ENCODE measurements at places on chromosomes 2 and 18.
A peak's percentile ranks its signal among the peaks of the same experiment; 100 is the strongest.

DNA sequence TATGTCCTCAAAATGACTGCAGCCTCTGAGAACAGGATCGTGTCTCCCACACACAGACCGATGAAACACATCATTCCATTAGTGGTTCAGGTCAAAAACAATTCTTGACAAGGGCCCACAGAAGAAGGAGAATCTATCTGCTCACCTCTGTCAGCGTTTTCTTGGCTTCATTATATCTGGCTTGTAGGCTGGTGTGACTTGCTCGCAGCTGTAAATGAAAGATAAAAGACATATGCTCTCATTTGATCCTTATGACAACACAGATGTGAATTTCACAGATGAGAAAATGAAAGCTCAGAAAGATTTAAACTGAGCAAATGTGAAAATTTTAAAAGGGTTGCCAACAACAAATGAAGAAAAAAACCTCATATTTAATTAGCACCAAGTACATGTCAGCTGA lies 61.6 kb downstream of the CCDC93 start:
- no peak for DNase-seq

- DNase-seq, result no peak
These were observed 126.7 kb downstream of the TMX3 start for GRCh38 chr18:68588169-68588568.

DNA sequence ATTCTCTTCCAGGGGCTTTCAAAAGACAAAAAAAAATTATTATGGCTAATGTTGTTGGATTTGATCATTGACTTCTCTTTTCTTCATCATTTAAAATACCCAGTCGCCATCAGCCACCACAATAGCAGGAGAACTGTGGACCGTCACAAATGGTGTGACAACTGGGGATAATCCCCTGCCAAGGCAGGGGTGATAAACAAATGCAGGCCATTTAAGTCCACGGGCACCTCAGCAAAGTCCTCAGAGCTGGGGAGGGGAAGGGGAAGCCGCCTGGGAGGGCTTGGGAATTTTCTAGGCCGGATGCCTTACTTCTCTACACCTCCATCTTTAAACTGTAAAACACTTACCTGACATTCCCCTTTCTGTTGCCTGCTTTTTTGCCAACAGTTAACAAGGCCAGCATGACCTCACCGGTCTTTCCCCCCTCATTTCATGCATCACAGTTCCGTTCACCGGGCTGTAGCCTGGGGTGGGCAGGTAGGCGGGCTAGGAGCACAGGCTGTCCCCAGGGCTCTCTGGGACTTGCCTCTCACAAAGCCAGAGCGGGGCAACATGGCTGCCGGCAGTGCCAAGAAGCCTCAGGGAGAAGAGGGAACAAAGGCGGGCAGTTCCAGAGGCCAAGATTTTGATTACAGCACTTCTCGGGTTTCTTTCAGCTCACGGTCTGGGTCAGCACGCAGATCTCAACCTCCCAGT lies 820.4 kb downstream of the BCL11A start:
- no peak for DNase-seq

DNA sequence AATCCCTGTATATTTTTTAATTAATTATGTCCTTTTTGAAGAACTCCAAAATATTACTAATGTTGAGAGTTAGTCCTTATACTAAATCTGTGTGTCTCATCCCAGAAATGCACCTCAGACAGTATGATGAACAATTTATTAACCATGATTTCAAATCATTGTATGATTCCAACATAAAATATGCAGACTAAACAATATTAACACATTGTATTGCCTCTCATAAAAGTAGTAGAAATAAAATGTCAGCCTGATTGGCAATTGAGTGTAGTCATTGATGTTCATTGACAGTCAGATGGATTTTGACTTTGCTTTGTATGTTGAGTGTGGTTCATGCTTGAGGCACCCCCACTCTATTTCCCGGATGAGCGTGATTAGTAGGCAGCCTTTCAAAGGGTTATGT lies 57.5 kb downstream of the KCTD18 start:
- DNase-seq, result no peak

DNA sequence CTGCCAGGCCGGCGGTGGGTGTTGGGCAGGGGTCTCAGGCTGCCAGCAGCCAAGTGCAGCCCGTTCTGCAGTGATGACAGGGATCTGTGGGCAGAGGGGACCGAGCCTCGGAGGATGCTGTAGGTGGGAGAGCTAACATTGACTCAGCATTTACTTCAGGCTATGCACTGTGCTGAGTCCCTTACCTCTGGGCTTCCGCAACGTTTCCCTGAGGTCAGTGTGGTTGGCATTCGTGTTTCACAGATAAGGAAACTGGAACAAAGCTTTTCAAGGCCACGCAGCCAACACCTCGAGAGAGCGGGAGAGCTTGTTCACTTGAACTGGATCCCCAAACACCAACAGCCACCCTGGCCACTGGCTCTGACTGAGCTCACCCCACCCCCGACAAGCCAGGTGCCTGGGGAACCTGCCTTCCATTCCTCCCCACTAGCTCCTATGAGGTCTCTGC lies 839 bp upstream of the GPR148 start:
- DNase-seq, result no peak

DNA sequence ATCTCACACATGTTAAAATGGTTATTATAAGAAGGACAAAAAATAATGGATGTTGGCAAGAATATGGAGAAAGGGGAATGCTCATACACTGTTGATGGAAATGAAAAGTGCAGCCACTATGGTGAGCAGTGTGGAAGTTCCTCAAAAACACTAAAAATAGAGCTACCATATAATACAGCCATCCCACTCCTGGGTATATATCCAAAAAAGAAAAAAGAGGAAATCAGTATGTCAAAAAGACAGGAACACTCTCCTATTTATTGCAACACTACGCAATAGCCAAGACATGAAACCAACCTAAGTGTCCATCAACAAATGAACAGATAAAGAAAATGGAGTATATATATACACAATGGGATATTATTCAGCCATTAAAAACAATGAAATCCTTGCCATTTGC lies 642.6 kb downstream of the RNF144A start:
- DNase-seq, result no peak

DNA sequence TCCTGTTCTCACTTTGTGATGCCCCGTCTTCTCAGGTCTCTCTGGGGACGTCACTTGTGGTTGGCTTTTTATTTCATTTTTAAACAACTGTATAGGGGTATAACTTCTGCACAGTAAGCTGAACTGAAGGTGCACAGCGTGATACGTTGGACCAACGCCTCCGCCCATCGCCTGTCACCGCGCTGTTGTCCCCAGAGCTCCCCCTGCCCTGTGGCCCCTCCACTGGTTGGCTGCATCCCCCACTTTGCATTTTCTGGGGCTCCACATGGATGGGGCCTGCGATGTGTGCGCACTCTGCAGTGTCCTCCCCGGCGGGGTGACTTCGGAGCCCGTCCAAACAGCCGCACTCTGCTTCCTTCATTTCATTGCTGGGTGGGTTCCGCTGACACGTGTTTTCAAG lies 14.3 kb downstream of the GPR35 start:
- DNase-seq, result no peak

DNA sequence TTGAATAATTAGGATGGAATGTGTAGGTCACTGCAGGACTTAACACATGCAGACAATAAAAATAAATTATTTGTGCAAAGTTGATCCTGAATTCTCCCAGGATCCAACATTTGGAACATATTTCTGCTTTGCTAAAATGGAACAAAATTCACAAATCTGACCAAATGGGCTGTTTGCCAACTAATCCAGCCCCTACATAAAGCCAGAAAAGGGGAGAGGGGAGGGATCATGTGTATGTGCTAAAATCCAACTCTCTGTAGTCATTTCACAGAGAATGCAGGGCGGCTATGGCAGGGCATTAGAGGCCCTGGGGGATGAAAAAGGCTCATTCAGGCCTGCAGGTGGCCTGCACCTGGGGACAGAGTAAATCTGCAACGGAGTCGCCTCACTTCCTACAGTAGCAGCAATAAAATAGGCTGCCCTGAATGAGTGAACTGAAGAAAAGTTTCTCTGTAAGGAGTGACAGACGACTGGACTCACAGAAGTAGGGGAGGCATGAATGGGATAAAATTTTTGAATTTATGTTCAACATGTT lies 4.0 kb upstream of the ZFP36L2 start:
- DNase-seq, result no peak

DNA sequence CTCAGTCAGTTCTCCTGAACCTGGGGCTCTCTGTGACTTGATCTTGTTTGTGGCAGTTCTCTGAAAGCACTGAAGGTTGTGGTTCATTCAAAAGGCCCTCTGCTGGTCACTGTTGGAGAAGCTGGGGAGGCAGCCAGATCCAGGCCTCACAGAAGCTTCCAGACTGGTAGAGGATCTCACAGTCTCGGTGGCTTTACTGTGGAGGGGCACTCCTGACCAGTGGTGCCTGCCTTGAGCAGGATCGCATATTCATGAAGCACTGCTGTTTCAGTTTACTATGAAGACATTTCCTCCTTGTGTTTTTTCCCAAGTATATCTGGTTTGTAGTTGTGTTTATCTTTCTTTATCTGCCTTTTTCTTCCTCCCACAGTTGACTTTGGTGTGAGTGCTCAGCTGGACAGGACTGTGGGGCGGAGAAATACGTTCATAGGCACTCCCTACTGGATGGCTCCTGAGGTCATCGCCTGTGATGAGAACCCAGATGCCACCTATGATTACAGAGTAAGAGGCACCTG lies 133.9 kb downstream of the MAP4K4 start:
- DNase-seq, result peak; percentile 56

DNA sequence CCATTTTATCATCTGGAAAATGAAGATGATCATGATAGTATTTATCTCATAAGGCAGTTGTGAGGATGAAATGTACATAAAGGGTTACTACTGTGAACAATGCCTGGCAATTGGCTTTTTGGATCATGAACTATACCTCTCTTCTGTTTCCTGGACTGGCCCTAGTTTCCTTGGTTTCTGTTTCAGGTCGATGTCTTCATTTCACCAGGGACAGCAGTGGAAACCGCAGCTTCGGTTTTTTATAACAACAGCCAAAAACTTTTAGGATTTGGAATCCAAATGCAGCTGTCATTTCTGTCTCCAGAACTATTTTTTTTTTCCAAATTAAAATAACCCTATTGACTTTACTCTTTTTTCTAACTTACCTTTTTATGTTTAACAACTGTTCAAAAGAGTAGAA lies 425.1 kb downstream of the RND3 start:
- no peak for DNase-seq

DNA sequence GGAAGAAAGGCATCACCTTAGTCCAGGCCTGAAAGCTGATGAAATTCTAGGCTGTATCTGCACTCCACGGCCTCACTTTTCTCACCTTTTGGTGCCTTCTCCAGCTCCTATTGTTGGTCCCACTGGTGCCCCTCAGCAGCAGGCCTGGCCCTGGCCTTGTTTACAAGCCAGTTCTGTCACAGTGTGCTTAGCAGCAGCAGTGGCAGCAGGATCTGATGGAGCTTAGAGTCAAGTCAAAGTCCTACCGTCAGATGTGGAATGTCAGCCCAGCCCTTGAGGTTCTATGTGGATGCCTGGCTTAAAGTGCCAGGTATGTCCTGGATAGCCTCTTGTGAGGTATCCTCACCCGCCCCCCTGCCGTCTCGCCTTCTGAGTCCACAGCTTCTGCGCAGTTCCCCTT lies 281.3 kb downstream of the SUCLG1 start:
- DNase-seq, result no peak

- no peak for DNase-seq
These were observed 62.6 kb downstream of the CERKL start for GRCh38 chr2:181594322-181594721.

DNA sequence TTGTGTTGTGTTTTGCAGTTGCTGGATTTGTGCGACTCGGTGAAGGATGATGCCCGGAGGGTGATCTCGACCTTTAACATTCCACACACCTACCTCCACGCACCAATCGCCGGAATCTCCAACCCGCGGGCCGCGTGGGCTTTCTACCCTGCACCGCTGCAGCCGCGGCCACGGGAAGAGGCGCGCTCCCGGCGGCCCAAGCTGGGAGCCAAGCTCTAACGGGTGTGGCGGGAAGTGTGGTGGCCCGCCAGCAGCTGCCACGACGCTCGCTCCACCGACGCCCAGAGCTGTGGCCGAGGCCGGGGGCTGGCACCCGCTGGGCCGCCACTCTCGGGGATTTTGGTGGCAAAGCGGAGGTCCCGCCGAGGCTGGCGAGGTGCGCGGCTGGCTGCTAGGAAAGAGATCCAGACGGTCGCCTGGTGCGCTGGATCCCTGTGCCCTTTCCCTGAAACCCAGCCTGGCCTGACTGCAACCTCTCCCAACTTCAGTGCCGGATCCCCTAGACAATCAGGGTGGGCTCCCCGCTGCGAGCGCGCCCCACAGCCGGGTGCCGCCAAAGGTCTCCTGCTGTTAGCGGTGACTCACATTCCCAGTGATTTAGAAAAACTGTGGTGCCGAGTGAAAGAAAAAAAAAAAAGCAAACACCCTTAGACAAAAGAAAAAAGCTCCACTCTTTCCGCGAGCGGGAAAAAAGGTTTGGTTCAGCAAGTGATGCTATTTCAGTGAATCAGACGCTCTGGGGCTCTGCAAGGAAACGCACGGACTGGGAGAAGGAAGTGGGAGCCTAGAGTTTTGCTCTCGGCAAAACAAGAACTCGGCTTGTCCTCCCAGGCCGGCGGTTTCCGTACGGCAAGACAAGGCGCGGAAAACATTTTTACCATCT lies 2.9 kb upstream of the BCL2L11 start:
- DNase-seq, result no peak

DNA sequence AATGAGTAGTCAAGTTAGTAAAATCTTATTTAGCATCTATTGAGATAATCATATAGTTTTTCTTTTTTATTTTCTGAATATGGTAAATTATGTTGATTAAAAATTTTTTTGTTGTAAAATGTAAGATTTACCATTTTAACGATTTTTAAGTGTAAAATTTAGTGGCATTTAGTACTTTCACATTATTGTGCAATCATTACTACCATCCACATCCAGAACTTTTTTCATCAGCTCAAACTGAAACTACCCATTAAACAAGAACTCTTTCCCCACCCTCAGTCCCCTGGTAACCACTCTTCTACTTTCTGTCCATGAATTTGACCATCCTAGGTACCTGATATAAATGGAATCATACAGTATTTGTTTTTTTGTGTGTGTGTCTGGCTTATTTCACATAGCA lies 11.1 kb downstream of the RAB3GAP1 start:
- DNase-seq, result no peak

DNA sequence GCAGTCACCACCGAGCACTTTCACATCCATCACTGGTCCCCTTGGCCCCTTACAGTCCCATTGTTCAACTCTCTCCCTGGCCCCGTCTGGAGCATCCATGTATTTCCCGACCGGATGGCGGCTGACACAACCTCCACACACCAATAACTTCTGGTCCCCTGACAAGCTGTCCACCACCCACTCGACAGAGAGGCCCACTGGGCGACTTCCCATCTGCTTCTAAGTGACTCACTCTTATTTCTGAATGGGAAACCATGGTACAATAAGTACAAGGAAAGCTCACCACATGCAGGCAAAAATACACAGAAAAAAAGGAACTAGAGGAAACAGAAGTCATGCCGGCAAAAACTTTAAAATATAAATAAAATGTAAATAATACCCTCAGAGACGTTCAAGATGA lies 82.9 kb upstream of the RAB12 start:
- no peak for DNase-seq

DNA sequence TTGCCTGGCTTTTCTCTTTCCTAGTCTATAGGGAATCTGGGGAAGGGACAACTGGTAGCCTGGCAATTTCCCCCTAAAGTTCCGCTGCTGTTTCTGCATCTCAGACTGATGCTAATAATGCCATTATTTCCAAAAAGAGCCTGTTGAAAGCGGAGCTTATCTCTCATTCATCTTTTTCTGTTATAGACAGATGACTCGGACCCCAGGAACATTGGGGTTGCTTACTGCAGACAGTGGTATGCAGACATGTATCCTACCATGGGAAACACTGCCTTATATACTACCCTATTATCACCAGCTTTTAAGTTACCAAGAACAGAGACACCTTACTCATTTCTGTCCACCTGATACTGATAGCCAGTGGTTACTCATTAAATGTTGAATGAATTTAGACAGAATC lies 15.3 kb downstream of the ETAA1 start:
- DNase-seq, result no peak

- DNase-seq, result peak; percentile 90
These were observed 21.5 kb upstream of the TXNL4A start for GRCh38 chr18:80009661-80010550.
